Suppressor macrophage treated with lipopolysaccharide for 1 hour (primary cell): ENCODE measurements at places on chromosomes 16 and 17.
A peak's percentile ranks its signal among the peaks of the same experiment; 100 is the strongest.

DNA sequence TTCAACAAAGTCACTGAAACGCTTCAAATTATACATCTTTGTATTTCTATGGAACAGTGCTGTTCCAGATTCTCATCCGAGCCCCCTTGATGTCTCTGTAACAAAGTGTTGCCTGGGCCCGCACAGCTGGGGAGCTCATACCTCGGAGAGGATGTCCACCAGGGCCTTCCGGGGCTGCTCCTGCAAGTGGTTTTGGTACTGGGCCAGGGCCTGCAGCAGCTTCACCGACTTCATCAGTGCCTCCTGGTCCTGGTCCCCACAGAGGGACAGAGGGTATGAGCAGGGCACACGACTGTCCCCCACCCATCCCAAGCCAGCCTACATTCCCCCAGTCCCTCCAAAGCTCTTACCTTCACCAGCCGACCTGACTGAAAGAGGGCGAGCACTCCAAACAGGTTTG lies 1.5 kb downstream of the MYBBP1A start:
- no peak for DNase-seq

- DNase-seq: no peak
These were observed 97.2 kb downstream of the XYLT1 start for GRCh38 chr16:17373533-17373932.

GRCh38 chr16:20348365-20349185 lies 3.9 kb downstream of the UMOD start:
- DNase-seq: no peak

DNA sequence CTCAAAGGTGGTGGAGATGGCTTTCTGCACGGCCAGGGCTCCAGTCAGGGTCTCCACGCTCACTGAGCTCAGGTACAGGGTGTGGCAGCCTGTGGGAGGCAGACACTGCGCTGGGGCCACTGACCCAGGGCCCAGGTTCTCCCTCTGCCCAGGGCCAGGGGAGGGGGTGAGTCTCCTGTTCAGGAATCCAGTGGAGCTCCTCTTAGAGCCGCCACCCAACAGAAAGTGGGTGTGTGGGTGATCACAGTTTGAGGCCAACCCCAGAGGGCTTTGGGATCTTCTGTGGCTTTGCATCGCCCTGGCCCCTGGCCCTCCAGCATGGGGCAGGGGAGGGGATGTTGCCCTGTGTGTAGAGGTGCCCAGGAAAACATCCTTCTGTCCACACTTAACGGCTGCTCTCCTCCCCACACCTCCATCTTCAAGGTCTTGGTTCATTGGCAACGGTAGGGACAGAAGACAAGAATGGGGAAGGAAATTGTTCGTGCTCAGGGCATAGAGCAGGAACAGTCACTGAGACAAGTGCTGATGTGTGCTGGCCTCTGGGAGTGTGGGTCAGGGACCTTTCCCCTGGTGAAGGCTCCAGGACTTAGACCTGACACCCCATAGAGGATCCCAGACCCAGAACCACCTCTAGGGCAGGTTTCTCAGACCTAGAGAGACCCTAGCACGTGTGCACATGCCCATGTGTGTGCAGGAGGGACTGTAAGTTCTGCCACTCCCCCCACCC lies 21.5 kb downstream of the TNS4 start:
- no peak for DNase-seq

- DNase-seq: no peak
These were observed 19.6 kb downstream of the BEAN1 start for GRCh38 chr16:66446737-66447136.

DNA sequence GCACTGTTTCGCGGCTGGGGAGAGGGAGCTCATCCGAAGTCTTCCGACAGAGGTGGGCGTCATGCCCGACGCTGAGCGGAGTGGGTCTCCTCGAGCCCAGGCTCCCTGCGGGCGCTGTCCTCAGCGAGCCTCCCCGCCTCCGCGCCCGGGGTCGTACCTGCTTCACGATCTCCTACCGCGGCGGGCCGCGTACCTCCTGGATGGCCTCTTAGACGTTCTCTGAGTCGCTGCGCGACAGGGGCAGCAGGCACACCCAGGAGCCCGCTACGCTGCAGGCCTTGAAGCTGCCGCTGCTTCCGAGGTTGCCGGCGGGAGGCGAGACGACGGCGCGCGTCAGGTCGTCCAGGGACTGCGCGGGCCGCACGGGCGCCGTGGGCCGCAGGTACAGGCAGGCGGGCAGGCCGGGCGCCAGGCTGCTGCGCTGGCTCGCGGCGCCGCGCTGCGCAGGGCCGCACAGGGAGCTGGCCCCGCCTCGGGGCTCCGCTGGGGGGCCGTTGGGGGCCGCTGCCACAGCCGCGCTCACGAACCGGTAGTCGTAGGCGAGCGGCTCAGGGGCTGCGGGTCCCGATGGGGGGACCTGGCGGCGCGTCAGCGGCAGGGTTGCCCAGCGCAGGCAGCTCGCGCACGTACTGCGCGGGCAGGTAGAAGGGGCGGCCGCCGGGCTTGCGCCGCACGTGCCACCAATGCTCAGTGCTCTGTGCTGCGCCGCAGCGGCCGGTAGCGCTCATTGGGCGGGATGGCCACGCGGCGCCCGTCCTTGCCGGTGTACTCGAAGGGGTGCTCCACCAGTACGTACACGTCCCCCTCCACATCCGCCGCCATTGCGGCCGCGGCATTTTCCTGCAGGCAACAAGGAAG lies 116.4 kb upstream of the SMURF2 start:
- peak; percentile 45 for DNase-seq

GRCh38 chr17:77793146-77793970 lies 165.1 kb upstream of the TNRC6C start:
- no peak for DNase-seq

DNA sequence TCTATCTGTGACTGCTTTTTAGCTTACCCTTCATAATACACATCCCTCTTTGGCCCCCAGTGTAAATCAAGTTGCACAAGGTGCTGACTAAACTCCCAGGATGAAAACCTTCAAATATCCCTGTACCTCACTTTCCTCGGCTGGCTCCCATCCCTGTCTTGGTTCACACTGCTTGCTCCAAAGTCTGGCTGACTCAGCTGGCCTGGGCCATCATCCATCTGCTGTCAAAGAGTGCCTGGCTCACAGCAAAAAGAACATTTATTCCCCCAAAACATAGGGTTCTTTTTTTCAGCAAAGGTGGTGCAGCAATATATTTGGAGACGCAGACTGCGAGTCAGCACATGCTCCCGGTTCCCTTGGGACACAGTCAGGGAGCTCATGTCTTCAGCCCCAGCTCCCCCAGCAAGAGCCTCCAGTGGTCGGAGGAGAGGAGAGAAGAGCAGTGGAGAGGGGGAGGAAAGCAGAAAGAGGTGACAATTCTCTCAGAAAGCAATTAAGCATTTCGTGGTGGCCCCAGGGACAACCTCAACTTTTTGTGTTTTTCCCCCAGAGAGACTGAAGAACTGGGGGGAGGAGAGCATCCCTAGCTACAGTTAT lies 26.1 kb downstream of the GPR142 start:
- DNase-seq: no peak

- no peak for DNase-seq
These were observed 5.4 kb downstream of the GAS7 start for GRCh38 chr17:10192972-10193371.

DNA sequence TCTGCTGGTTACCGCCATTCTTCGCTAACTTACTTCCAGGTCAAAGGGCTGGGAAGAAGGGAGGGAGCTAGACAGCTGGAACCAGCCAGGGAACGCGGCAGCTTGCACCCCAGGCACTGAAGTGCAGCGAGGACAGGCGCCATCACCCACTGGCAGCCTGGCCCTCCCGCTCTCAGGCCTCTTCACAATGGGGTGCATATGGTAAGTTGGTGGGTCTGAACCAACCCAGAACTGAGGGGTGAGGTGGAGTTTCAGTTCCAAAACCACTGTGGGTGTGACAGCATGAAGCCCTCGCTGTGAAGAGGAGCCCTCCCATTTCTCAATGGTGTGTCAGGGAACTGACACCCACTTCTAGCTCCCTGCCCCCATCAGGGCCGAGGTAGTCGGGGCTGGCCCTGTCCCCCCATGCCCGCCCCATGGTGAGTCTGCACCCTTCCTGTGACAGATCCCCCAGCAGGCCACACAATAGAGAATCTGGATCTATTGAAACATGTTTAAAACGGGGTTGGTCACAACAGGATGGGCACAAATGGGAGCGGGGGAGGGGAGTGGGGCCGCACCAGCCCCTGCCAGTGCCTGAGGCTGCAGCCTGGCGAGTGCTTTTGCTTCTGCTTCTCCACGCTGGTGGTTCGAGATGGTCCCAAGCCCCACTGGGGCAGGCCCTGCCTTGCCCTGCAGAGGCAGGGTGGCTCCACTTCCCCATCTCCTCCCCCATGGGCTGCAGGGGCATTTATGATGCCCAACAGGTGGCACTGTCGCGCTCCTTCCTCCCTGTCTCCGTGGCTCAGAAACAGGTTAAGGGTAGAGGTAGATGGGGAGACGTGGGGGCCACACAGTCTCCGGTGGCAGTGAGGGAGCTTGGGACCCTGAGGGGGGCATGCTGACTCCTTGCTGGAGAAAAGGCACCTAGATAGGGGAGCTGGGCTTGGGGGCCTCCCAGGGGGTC lies 2.3 kb downstream of the LIMD2 start:
- DNase-seq: peak; percentile 88

DNA sequence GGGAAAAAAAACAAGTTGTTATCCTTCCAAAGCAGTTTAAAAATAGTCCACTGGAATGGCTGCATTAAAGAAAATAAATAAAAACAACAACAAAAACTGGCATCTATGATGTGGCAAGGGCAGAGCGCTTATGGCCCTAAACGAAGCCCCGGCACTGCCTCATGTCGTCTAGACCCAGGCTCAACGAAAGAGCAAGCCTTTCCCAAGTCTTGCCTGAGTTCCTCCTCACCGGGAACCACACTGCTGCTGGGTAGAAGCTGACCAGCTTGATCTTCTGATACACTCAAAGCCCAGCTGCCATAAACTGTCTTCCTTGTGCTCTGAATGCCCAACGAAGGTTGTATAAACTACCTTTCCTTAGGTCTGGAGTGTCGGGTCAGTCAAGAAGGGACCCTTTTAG lies 37.0 kb downstream of the NDEL1 start:
- DNase-seq: no peak

GRCh38 chr17:81703747-81704654 lies 834 bp downstream of the MRPL12 start:
- no peak for DNase-seq

GRCh38 chr16:2092866-2093265 lies 42.8 kb downstream of the PKD1 start:
- DNase-seq: no peak

GRCh38 chr16:50992350-50993032 lies 158.6 kb downstream of the SALL1 start:
- no peak for DNase-seq

- DNase-seq: peak; percentile 36
These were observed 185.8 kb downstream of the HS3ST3A1 start for GRCh38 chr17:13415871-13416416.

DNA sequence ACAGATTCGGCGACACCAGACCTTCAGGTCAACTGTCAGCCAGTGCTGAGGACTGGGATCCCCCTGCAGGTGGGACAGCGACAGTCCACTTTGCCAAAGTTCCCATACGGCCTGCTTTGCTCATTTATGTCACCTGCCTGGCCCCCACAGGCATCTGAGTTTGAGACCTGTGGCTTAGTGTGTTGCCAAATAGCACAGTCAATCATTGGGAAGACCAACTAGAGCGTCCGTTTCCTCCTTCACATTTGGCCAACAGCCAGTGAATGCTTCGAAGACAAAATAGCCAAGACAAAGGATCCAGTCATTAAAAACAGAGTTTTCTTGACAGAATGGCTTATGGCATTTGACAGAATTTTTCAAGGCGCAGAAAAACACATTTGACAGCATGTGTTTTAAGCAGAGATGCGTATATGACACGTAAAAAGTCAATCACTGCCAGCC lies 113.8 kb downstream of the ABCC12 start:
- no peak for DNase-seq

DNA sequence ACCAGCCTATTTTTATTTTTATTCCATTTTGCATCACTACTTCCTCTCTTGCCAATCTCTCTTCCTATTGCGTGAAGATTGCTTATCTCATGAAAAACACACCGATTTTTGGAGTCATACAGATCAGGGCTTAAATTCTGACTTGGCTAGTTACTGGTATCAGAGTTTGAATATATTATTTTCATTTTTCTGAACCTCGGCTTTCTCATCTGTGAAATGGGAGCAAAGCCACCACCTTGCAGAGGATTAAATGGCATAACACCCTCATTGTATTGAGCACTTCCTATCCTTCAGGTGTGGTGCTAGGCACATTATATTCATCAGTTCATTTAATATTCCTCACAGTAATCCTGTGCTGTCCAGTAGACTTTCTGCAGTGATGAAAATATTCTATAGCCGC lies 208.8 kb downstream of the HAPSTR1 start:
- peak; percentile 8 for DNase-seq

DNA sequence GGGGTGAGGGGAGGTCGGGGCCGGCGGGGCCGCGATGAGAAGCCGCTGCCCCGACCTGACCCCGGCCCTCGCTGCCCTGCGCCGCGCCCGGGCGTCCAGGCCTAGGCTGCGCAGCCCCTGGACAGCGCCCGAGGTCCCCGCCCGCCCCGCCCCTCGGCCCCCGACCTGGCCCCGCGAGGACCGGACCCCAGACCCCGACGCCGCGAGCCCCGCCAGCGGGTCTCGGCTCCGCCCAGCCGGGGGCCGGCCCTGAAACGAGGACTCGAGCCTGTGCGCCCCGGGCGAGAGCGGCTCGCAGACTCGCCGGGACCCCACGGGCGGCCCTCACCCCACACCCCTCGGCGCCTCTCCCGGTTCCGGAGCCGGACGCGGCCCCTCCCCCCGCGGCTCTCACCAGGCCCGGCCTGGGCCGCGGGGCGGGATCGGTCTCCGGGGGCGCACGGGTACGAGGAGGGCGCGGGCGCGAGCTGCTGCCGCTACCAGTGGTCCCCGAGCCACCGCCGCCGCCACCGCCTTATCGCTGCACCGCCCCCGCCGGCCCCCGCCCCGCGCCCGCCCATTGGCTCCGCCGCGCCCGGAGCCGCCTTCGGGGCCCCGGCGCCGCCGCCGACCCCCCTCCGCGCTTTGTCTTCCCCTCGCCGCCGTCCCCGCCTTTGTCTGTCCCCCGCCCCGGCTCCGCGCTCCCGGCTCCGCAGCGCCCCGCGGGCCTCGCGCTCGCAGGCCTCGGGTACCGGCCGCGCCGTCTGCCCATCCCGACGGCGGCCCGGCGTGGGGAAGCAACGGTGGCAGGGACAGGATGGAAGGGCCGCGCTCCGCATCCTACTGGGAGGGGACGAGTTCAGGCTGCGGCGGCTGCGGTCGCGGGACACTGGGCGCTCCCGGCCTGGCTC lies at the start of gene LIMD2:
Gene LIMD2 (minus strand): TSS at position 488 of the 890 bp plus-strand sequence. CDS start 827 bp downstream, outside the sequence.
- peak; percentile 73 for DNase-seq
